Cerebellum (tissue), 4 donors: ENCODE measurements at places on chromosomes 7 and 10. TPM values are rescaled to one million over a fixed set of nuclear protein-coding genes. Genes with fewer than 3 reads are reported as not detected.

DNA sequence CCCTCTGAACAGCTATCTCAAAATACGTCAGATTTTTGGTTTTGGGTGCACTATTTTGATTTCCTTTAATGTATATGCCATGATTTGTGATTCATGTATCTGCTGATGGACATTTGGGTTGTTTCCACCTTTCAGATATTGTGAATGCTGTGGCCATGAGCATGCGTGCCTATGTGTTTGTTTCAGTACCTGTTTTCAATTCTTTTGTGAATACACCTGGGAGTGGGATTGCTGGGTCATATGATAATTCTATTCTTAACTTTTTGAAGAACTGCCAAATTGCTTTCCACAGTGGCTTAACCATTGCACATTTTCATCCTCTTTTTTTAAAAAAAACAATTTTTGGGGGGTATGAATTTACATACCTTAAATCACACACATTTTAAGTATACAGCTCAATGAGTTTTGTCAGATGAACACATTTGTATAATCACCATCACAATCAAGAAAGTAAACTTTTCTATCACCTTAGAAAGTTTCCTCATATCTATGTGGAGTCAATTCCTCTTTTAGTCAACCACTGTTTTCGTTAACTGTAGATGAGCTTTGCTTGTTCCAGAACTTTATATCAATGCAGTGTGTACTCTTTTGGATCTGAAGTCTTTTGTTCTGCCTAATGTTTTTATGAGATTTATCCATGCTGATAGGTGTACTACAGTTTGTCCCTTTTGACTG is 36.9 kb downstream of the CYP26A1 start:
- DNase-seq: no peak

DNA sequence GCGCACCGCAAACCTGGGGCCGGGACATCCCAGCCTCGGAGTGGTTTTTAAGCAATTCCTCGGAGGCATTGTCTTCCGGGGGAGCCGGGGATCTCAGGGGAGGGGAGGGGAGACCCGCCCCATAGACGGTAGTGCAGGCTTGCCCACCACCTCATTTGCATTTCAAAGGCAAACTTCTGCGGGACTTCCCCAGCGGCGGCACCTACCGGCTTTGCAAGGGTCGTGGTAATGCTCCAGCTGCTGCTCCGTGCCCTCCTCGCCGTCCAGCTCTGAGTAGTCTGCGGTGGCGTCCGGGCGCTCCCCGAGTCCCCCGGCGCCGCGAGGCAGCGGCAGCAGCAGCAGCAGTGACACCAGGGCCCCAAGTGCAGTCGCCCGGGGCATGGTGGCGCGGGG is 425 bp downstream of the TLL2 start:
- no peak for DNase-seq

DNA sequence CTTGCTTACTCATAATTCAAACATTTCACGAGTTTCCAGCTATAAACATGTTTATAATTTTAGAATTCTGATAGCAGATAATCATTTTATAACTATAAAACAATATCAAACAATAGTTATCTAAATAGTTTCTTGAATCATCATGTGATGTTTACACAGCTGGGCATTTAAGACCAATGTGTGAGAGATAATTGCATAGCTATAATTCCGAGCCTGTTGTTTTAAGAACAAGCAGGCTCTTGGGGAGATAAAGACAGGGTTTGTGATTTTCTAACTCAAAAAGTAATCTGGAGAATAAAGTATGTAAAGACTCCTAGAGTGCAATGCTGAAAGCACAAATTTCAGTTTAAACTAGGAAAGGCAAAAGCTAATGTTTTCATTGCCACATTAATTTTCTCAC is 331.2 kb downstream of the LRRTM3 start:
- DNase-seq: no peak

GRCh38 chr7:148611692-148612091 is 21.1 kb downstream of the C7orf33 start:
- DNase-seq: no peak

DNA sequence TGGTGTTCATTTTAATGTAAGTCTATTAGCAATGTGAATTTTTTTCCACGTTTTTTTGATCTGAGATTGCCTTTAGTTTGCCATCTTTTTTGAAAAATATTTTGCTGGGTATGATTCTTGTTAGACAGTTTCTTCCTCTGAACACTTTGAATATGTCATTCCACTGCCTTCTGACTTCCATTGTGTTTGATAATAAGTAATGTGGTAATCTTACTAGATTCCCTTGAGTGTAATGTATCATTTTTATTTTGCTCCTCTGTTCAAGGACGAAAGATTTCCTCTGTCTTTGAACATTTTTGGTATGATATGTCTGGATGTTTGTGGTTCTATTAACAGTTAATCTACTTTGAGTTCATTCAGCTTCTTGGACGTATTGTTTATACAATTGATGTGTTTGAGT is 371.4 kb downstream of the SUGCT start:
- no peak for DNase-seq

The GPR146 gene
- total RNA-seq: 2.7 TPM

The GIMAP4 gene
- 6.4 TPM for total RNA-seq

The UPK3BL2 gene
- total RNA-seq: 8.0 TPM
